ENCODE measurements at places on chromosomes 3 and 15.

DNA sequence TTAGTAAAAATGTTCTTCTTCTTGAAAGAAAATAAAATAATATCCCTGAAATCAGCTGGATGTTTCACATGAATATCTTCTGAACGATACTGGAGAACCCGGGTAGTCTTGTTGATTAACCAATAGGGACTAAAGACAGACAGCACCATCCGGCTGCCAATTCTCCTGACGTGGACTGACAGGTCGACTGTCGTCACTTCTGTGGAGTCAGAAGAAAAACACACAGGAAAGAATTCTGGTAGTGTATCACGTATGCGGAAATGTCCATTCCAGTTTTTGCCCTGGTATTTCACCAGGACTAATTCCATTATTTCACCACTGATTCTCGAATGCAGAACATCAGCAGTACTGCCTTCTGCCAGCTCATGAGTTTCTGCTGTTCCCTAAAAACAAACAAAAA, 144.6 kb downstream of the VPS13C start:
- no peak overlapping the region for H3K27ac ChIP-seq
- H3K27me3 ChIP-seq, result no peaks in the 10 kb centered on the region
- H3K36me3 ChIP-seq, result peaks cover 27% of the 10 kb centered on the region
- H3K4me1 ChIP-seq, result no peaks in the 10 kb centered on the region

DNA sequence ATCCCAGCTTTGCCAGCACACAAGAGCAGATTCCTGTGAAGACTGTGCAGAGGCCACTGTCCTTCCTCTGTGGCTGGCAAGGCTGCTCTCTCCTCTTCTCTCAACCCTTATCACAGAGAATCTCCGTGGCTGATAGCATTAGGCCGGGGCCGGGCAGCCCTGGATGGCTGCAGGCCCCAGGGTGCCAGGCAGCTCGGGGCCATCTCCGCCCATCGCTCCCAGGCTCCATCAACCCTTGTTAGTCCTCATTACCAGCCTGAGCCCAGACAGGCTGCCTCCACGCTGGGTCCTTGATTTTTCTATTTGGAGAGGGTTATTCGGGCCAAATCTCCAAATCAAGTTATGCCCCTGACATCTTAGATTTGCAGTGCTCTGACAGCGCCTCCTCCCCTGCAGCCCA, 39.1 kb downstream of the MRPL46 start:
- no peaks in the 10 kb centered on the region for H3K36me3 ChIP-seq
- H3K4me1 ChIP-seq, result no peaks in the 10 kb centered on the region
- no peak overlapping the region for H3K27ac ChIP-seq
- no peak overlapping the region for H3K4me3 ChIP-seq

GRCh38 chr3:83048556-83048955, 1287.1 kb upstream of the GBE1 start:
- no peak for DNase-seq
- H3K36me3 ChIP-seq, result no peaks in the 10 kb centered on the region
- no peaks in the 10 kb centered on the region for H3K4me1 ChIP-seq
- H3K27ac ChIP-seq, result no peak overlapping the region

DNA sequence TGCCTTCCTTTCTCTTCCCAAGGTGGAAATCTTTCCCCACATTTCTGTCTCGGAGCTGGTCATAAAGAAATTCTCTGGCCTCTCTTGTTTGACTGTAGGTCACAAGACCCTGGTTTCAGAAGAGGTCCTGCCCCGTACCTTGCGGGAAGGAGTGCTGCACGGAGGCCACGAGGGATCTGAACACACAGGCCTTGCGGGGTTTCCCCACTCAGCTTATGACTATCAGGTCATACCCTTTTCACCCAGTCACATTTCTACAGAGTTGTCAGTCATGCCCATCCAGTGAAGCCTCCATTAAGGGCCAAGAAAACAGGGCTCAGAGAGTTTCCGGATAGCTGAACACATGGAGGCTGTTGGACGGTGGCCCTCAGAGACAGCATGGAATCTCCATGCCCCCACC, 54.7 kb upstream of the ATP13A3 start:
- no peaks in the 10 kb centered on the region for H3K27me3 ChIP-seq
- H3K36me3 ChIP-seq, result no peaks in the 10 kb centered on the region
- H3K4me3 ChIP-seq, result no peak overlapping the region
- H3K27ac ChIP-seq, result no peak overlapping the region

- H3K4me3 ChIP-seq, result no peak overlapping the region
- H3K36me3 ChIP-seq, result no peaks in the 10 kb centered on the region
- H3K27ac ChIP-seq, result no peak overlapping the region
- DNase-seq, result no peak
- H3K27me3 ChIP-seq, result peaks cover 3% of the 10 kb centered on the region
These were observed 136.4 kb downstream of the SRGAP3 start for GRCh38 chr3:9113040-9113439.

DNA sequence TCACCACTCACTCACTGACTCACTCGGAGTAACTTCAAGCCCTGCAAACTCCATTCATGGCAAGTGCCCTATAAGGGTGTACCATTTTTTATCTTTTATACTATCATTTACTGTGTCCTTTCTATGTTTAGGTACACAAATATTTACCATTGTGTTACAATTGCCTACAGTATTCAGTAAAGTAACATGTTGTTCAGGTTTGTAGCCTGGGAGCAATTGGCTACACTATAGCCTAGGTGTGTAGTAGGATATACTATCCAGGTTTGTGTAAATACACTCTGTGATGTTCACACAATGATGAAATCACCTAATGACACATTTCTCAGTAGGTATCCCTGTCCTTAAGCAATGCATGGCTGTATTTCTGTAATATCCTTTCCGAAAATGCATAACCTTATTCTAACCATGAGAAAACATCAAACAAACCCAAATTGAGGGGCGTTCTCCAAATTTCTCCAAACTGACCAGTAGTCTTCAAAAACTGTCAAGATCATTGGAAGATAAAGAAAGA, 17.9 kb upstream of the CNOT10 start:
- no peak overlapping the region for H3K27ac ChIP-seq
- no peaks in the 10 kb centered on the region for H3K27me3 ChIP-seq
- no peak overlapping the region for H3K4me3 ChIP-seq
- no peak for DNase-seq
- H3K4me1 ChIP-seq, result no peaks in the 10 kb centered on the region
- no peaks in the 10 kb centered on the region for H3K36me3 ChIP-seq

GRCh38 chr3:176855901-176856486, 341.3 kb downstream of the TBL1XR1 start:
- peaks cover 3% of the 10 kb centered on the region for H3K27me3 ChIP-seq
- H3K4me3 ChIP-seq, result no peak overlapping the region
- H3K27ac ChIP-seq, result no peak overlapping the region
- no peak for DNase-seq
- H3K4me1 ChIP-seq, result no peaks in the 10 kb centered on the region

GRCh38 chr3:23877329-23877980, 39.3 kb downstream of the NKIRAS1 start:
- peaks cover 4% of the 10 kb centered on the region for H3K4me1 ChIP-seq
- no peak overlapping the region for H3K27ac ChIP-seq
- H3K27me3 ChIP-seq, result no peaks in the 10 kb centered on the region
- H3K4me3 ChIP-seq, result no peak overlapping the region
- DNase-seq, result no peak

GRCh38 chr15:98609144-98609852, 39.0 kb upstream of the IGF1R start:
- H3K4me1 ChIP-seq, result no peaks in the 10 kb centered on the region
- no peaks in the 10 kb centered on the region for H3K36me3 ChIP-seq
- peak; percentile 5 for DNase-seq
- no peaks in the 10 kb centered on the region for H3K27me3 ChIP-seq
- H3K4me3 ChIP-seq, result no peak overlapping the region

GRCh38 chr15:96700555-96700954, 370.1 kb downstream of the NR2F2 start:
- no peaks in the 10 kb centered on the region for H3K36me3 ChIP-seq
- no peak for DNase-seq
- no peaks in the 10 kb centered on the region for H3K27me3 ChIP-seq
- no peak overlapping the region for H3K27ac ChIP-seq

DNA sequence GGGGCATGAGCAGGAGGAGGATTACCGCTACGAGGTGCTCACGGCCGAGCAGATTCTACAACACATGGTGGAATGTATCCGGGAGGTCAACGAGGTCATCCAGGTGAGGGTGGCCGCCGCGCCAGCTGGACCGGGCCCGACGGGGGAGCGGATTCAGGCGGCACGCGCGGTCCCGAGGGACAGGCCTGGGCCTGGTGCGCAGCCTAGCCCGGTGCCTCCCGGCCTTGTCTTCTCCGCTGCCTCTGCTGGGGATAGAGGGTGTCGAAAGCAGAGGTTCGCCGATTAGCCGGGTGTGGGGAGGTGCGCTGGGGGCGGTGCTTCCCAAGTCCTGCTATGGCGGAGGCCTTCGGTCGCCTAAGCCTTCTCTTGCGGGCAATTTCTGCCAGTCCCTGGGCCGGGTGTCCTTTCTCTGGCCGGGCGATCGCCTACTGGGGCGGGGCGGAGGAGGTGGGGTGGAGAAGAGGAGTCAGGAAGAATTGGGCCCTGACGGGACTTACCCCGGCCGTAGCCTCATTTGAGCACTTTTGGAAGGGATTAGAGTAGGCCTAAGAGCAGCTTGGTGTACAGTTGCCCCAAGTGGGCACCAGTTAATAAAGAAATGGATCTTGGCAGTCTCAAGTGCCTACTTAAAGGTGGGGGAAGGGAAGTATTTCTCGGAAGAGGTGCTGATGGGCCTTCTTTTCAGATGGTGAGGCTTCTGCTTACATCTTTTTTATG, 940 bp downstream of the ARIH1 start:
- H3K27me3 ChIP-seq, result no peaks in the 10 kb centered on the region
- H3K4me1 ChIP-seq, result peaks cover 17% of the 10 kb centered on the region
- peak; percentile 90 for DNase-seq
- peaks cover 8% of the 10 kb centered on the region for H3K36me3 ChIP-seq

- no peak overlapping the region for H3K4me3 ChIP-seq
- no peak for DNase-seq
- no peaks in the 10 kb centered on the region for H3K4me1 ChIP-seq
- H3K36me3 ChIP-seq, result no peaks in the 10 kb centered on the region
- no peak overlapping the region for H3K27ac ChIP-seq
- no peaks in the 10 kb centered on the region for H3K27me3 ChIP-seq
These were observed 196.2 kb downstream of the CHST2 start for GRCh38 chr3:143315766-143316165.

GRCh38 chr3:72145506-72146380, 360.8 kb upstream of the PROK2 start:
- H3K27me3 ChIP-seq, result peaks cover 14% of the 10 kb centered on the region
- no peaks in the 10 kb centered on the region for H3K36me3 ChIP-seq
- peak; percentile 74 for DNase-seq
- no peak overlapping the region for H3K27ac ChIP-seq
- H3K4me3 ChIP-seq, result no peak overlapping the region
- H3K4me1 ChIP-seq, result peaks cover 13% of the 10 kb centered on the region

DNA sequence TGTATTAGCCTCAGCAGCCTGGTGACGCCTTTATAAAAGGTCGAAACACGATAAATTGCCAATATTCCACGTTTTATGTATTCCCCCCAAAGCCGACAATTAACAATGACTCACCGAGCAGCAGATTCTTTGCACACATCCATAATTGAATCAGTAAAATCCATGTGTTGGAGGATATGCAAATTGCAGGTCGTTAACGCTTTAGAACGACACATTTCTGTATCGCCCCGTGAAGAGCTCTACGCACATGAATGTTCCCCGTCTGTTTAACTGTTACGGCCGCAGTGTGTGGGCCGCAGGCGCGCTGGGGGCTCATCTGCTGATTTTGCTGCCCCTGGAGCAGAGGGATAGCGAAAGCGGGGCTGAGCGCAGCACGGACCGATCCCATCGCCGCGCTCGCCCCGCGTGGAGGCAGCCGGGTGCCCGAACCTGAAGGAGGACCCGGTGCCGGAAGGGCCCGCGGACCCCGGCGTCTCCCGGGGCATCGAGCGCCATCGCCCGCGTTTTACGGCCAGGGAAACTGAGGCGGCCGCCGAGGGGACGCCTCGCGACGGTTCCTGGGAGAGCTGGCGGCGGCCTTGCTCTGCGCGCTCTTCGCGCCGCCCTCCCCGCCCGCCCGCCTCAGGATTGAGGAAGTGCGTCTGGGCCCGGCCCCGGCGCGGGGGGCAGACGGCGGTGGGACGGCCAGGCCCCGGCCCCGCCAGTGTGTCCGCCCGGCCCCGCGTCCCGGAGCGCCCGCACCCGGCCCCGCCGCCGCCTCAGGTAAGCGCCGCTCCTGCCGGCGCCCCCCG, at the start of gene LRRK1:
TSS of gene LRRK1 (plus strand) at position 668 of the 791 bp plus-strand sequence. CDS start 5,276 bp downstream, outside the sequence.
- H3K27ac ChIP-seq, result no peak within 1 kb of the TSS
- no peaks in the 10 kb centered on the region for H3K36me3 ChIP-seq
- peak within 1 kb of the TSS; percentile 32 for H3K4me3 ChIP-seq
- peak; percentile 59 for DNase-seq

GRCh38 chr3:190642016-190642415, 128.1 kb downstream of the IL1RAP start:
- no peaks in the 10 kb centered on the region for H3K4me1 ChIP-seq
- H3K36me3 ChIP-seq, result no peaks in the 10 kb centered on the region
- H3K4me3 ChIP-seq, result no peak overlapping the region
- H3K27me3 ChIP-seq, result no peaks in the 10 kb centered on the region
- H3K27ac ChIP-seq, result no peak overlapping the region

DNA sequence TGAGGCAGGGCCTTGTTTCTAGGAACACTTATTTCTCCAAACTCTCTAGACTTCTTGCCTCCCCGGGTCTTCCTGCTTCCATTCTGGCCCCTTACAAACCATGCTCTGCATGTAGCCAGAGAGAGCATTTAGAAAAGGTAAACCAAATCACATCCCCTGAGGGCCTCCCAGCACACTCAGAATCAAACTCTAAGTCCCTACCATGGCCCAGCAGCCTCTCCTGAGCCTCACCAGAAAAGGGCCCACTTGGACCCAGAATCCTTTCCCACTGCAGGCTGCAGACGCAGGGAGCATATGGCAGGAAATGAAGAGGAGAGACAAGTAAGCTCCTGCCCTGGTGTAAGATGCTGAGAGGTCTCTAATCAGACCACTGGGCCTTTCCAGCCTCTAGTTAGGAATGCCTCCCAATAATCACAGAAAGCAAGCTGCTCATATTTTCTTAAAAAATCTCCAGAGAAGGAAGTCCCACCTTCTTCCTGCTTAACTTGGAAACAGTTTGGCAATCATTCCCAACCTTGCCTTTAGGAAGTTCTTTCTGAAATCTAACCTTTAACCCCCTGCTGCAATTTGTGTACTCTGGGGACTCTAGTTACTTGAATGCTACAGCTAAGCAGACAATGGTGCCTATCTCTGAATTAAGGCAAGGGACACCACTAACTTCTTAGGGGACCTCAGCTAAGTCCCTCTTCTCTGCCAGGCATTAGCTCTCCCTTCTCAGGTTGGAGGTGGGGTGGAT, 4.2 kb downstream of the AMOTL2 start:
- H3K4me3 ChIP-seq, result no peak overlapping the region
- H3K36me3 ChIP-seq, result peaks cover 31% of the 10 kb centered on the region
- peak; percentile 47 for DNase-seq

- DNase-seq, result no peak
- H3K27me3 ChIP-seq, result no peaks in the 10 kb centered on the region
- no peaks in the 10 kb centered on the region for H3K36me3 ChIP-seq
- peak overlapping the region; percentile 88 for H3K27ac ChIP-seq
These were observed 157.8 kb downstream of the TIGIT start for GRCh38 chr3:114451561-114452018.

- H3K36me3 ChIP-seq, result peaks cover 10% of the 10 kb centered on the region
- H3K27me3 ChIP-seq, result no peaks in the 10 kb centered on the region
- H3K27ac ChIP-seq, result no peak overlapping the region
- no peak for DNase-seq
These were observed 44.1 kb downstream of the PGPEP1L start for GRCh38 chr15:98963444-98963843.

GRCh38 chr3:111547631-111548030, 5.6 kb downstream of the CD96 start:
- no peaks in the 10 kb centered on the region for H3K36me3 ChIP-seq
- H3K4me1 ChIP-seq, result no peaks in the 10 kb centered on the region
- no peak overlapping the region for H3K4me3 ChIP-seq
- no peak for DNase-seq

GRCh38 chr15:26889298-26889898, 22.5 kb downstream of the GABRA5 start:
- no peak overlapping the region for H3K4me3 ChIP-seq
- no peak overlapping the region for H3K27ac ChIP-seq
- peak; percentile 81 for DNase-seq
- H3K27me3 ChIP-seq, result no peaks in the 10 kb centered on the region
- no peaks in the 10 kb centered on the region for H3K4me1 ChIP-seq
